ENCODE measurements at places on chromosomes 12 and 14.

DNA sequence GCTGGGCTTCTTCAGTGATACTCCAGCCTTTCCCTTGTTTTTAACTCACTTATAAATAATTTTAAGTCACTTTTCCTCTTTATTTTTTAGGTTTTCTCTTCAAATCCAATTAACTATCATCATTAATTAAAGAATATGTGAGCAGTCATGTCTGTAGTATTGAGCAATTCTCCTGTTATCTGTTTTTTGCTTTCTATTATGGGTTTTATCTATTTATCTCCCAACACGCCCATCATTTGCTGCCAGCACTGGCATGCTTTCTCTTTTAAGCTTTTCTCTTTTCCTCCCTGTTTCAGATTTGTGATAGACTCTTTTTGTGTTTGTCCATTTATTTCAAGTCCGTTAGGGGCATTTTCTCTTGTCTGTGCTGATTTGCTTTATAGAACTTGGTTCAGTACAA lies 72.3 kb downstream of the CRADD start:
- no peaks in the 10 kb centered on the region for H3K36me3 ChIP-seq
- H3K27me3 ChIP-seq: no peaks in the 10 kb centered on the region
- no peak overlapping the region for H3K4me3 ChIP-seq
- H3K4me1 ChIP-seq: peaks cover 4% of the 10 kb centered on the region
- no peak overlapping the region for H3K27ac ChIP-seq

DNA sequence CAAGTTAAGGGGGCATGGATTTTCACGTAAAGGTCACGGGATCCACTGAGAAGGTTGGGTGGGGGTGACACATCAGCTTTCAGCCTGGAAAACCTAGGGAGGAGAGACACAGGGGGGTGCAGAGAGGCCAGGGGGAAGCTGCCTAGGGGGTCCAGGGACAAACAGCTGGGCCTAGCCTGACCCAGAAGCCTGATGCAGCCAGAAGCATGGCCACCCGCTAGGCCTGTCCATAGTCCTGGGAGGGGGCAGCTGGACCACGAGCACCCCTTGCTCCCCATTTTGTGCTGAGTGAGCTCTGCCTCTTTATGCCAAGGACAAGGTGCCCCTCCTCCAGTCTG lies 322.7 kb upstream of the RTL1 start:
- H3K36me3 ChIP-seq: no peaks in the 10 kb centered on the region
- H3K4me1 ChIP-seq: peaks cover 3% of the 10 kb centered on the region
- H3K27ac ChIP-seq: no peak overlapping the region
- no peak for DNase-seq
- H3K27me3 ChIP-seq: no peaks in the 10 kb centered on the region

GRCh38 chr14:53695692-53696214 lies 260.9 kb downstream of the BMP4 start:
- no peaks in the 10 kb centered on the region for H3K27me3 ChIP-seq
- H3K36me3 ChIP-seq: no peaks in the 10 kb centered on the region
- H3K27ac ChIP-seq: no peak overlapping the region
- no peak overlapping the region for H3K4me3 ChIP-seq

DNA sequence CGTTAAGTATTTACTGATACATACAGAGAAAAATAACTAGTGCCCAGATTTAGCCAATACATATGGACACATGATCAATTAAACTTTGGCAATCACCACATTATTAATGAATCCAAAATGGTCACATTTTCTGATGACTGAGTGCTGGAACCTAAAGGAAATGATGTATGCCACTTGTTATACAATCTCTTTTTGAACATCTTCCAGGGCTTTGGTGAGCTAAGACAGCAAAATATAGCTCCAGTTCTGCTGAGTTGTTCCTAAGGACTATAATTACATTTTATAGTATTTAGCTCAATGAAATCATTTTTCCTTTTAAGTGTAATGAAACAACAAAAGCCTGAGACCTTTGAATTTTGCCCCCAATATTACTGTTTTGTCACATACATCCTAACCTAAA lies 329.1 kb upstream of the ATP2B1 start:
- DNase-seq: no peak
- H3K36me3 ChIP-seq: no peaks in the 10 kb centered on the region
- H3K27ac ChIP-seq: no peak overlapping the region
- H3K4me3 ChIP-seq: no peak overlapping the region
